ENCODE measurements at places on chromosomes 12 and 14.

- DNase-seq, result no peak
Measured at GRCh38 chr12:13595536-13596443, 385.6 kb downstream of the GRIN2B start.

GRCh38 chr12:1594261-1595025 lies at the start of gene FBXL14:
FBXL14 (minus strand) TSS chr12:1594581; CDS start chr12:1594066, 515 bp downstream.
- DNase-seq, result peak; percentile 72

DNA sequence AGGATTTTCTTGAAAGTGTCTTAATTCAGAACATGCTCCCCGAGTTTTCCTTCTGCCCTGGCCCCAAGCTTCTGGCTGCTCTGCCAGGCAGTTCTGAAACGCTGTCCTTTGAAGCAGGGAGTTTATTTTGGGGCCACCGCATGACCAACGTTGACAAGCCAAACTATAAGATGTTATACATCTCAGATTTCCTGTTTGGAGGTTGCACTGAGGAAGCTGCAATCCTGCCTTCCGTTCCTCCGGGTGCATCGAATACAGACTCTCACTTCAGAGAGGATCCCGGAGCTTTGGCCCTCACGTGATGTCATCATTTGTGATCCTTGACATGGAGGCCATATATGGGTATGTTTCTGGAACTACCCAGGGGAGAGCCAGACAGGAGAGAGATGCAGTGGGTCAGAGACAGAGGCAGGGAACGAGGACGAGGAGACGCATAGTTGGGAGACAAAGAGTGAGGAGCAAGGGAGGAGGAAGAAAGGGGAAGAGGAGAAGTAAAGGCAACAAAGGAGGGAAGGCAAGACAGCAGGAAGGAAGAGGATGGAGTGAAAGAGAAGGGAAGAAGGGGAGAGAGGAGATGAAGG lies at the start of gene ASB2:
TSS of gene ASB2 (minus strand) at position 94 of the 581 bp plus-strand sequence. CDS start 12,031 bp downstream, outside the sequence.
- DNase-seq, result no peak

DNA sequence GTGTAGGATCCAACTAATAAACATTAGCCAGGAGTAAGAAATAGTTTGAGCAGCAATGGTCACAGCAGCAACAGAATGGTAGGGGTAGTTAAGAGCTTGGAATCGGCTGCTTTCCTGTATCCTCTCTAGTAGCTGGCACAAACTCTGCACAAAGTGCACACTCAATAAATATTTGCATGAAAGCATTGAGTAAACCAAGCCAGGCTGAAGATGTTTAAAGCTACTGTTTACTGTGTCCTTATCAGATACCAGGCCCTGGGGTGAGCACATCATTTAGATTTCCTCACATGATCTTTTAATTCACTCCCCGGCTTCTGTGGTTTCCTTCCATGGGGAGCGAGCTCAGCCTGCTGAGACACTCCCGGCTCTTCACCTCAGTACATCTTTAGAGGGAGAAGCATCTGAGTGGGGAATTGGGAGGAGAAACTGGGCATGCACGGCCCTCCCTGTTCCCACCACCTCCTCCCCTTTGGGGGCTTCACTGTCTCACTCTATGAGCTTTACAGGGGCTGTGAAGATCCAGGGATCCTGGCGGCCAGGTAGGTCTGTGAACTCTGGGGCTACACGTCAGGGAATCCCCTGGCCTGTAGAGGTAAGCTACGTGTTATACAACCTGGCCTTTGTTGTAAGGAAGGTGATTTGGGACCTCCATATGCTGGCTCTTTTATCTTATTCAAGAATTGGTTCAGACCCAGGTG lies 107.2 kb upstream of the VASH1 start:
- DNase-seq, result no peak
